PC-3 (cell line): ENCODE measurements at places on chromosomes 4 and X.

DNA sequence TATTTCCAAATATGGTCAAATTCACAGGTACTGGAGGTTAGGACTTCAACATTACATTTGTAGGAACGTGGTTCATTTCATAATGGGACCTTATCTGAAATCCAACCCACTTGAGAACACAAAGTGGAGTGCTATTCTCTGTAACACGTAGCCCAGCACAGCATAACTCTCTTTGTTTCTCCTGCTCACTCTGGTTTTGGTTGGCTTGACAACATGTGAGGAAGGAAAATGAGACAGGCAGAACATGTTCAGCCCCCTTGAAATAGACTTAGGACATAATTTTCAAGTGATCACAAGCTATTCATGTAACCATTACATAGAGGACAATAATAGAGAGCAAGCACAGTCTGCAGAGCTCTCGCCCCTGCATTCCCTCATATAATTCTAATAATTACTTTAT, 115.1 kb upstream of the SMIM10 start:
- no peaks in the 10 kb centered on the region for H3K36me3 ChIP-seq
- no peak for DNase-seq
- no peaks in the 10 kb centered on the region for H3K4me1 ChIP-seq
- H3K27ac ChIP-seq = no peak overlapping the region
- H3K27me3 ChIP-seq = no peaks in the 10 kb centered on the region

DNA sequence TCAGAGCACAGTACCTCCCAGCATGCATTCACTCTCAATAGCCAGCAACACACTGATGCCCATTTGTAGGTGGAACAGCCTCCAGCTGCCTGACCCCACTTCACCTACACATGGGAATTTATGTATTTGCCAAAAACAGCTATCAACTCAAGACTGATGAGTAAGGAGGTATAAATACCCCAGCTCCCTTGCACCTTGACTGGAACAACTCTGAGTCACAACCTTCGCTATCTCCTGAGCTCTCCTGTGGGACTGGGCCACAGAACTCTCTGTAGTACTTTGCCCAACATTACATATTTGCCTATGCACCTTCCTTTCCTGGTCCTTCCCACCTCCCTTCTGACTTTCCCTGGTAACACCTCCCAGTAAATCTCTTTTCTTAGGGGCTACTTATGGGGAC, 16.5 kb upstream of the EGFL6 start:
- H3K27ac ChIP-seq = no peak overlapping the region
- no peaks in the 10 kb centered on the region for H3K36me3 ChIP-seq
- no peak for DNase-seq
- H3K27me3 ChIP-seq = peaks cover 8% of the 10 kb centered on the region; the same call in 1 of the 2 replicates
- H3K4me3 ChIP-seq = no peak overlapping the region

GRCh38 chr4:6734165-6734786, 18.3 kb downstream of the BLOC1S4 start:
- H3K27me3 ChIP-seq = no peaks in the 10 kb centered on the region
- H3K27ac ChIP-seq = no peak overlapping the region
- DNase-seq = no peak
- no peaks in the 10 kb centered on the region for H3K36me3 ChIP-seq
- no peak overlapping the region for H3K4me3 ChIP-seq

DNA sequence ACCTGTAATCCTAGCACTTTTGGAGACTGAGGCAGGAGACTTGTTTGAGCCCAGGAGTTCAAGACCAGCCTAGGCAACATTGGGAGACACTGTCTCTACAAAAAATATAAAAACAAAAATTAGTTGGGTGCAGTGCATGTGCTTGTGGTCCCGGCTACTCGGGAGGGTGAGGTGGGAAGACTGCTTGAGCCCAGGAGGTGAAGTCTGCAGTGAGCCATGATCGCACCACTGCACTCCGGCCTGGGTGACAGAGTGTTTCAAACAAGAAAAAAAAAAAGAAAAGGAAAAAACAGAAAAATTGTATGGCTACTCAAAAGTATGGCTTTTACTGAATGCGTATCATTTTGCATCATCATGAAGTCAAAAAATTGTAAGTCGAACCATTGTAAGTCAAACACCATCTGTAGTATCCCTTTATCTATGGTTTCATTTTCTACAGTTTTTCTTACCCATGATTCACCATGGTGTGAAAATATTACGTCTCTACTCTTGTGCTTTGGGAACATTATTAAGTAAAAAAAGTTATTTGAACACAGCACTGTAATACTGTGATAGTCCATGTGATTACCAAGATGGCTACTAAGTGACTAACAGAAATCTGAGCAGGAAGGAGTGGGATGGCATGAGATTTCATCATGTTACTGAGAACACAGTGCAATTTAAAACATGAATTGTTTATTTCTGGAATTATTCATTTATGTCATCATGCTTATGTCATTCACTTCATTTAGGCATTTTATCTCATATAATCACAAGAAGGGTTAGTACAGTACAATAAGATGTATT, 26.5 kb upstream of the MANBA start:
- DNase-seq = peak; percentile 17
- H3K27me3 ChIP-seq = no peaks in the 10 kb centered on the region
- no peak overlapping the region for H3K27ac ChIP-seq
- H3K4me3 ChIP-seq = no peak overlapping the region

GRCh38 chr4:52982946-52983340, 120.8 kb downstream of the RASL11B start:
- no peak overlapping the region for H3K4me3 ChIP-seq
- DNase-seq = no peak
- H3K36me3 ChIP-seq = no peaks in the 10 kb centered on the region
- H3K27me3 ChIP-seq = no peaks in the 10 kb centered on the region
- no peak overlapping the region for H3K27ac ChIP-seq

DNA sequence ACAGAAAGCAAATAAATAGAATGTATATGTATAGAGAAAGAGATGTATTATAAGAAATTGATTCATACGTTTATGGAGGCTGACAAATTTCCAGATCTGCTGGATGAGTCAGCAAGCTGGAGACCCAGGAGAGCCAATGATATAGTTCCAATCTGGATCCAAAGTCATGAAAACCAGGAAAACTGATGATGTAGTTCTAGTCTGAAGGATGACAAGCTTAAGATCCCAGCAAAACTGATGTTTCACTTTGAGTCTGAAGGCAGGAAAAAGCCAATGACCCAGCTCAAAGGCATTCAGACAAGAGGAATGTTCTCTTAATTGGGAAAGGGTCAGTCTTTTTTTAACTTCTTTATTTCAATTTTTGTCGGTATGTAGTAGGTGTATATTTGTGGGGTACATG, 102.6 kb downstream of the LHFPL1 start:
- H3K27ac ChIP-seq = no peak overlapping the region
- no peak for DNase-seq
- H3K36me3 ChIP-seq = no peaks in the 10 kb centered on the region

DNA sequence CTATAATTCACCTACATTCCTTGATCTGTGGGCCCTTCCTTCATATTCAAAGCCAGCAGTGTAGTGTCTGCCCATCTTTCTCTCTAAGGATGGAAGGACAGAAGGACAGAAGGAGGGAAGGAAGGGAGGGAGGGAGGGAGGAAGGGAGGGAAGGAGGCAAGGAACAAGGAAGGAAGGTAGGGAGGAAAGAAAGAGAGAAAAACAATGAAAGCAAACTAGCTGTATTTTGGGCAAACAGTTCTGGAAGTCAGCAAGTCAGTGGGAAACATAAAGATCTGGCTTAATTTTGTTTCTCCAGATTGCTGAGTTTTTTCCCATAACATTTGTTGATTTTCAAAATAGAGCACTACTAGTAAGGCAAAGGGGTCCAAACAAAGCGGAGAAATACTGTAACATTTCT, 555.2 kb upstream of the EPHA5 start:
- no peaks in the 10 kb centered on the region for H3K4me1 ChIP-seq
- no peak overlapping the region for H3K4me3 ChIP-seq
- no peaks in the 10 kb centered on the region for H3K27me3 ChIP-seq

- no peak for DNase-seq
- no peak overlapping the region for H3K27ac ChIP-seq
- 0 out of 2 replicates have a peak, but pooled peaks cover 16% of the 10 kb centered on the region for H3K27me3 ChIP-seq
- no peak overlapping the region for H3K4me3 ChIP-seq
- no peaks in the 10 kb centered on the region for H3K36me3 ChIP-seq
- no peaks in the 10 kb centered on the region for H3K4me1 ChIP-seq
These were observed 131.6 kb downstream of the HMX1 start for GRCh38 chr4:8739820-8740665.

- H3K4me1 ChIP-seq = no peaks in the 10 kb centered on the region
- no peak overlapping the region for H3K4me3 ChIP-seq
- H3K36me3 ChIP-seq = no peaks in the 10 kb centered on the region
- H3K27me3 ChIP-seq = no peaks in the 10 kb centered on the region
These were observed 359.9 kb downstream of the UNC5C start for GRCh38 chr4:95188701-95189370.

DNA sequence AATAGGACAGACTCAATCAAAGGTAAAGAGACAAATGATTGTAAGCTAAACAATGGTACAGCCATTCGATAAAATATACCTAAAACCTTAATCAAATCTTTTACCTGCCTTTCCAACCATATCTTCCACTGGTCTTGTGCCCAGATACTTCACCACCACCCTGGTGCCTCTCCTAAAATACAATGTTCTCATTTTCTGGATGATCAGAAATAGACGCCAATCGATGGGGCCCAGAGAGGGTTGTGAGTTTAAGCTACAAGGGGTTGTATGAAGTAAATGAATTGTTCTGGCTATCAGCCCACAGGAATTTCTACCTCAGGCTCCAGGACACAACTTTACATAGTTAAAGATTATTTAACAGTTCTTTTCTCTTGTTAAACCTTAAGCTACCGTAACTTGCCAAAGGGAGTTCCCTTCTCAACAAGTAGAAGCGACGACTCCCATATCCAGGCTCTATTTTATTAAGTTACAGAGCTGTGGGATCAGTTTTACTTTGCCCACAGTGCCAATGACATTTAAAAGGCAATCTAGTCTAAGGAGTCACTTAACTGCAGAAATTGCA, 99.1 kb downstream of the CHRNA9 start:
- H3K4me3 ChIP-seq = no peak overlapping the region
- no peaks in the 10 kb centered on the region for H3K36me3 ChIP-seq
- no peaks in the 10 kb centered on the region for H3K27me3 ChIP-seq
- DNase-seq = no peak
- H3K4me1 ChIP-seq = no peaks in the 10 kb centered on the region

DNA sequence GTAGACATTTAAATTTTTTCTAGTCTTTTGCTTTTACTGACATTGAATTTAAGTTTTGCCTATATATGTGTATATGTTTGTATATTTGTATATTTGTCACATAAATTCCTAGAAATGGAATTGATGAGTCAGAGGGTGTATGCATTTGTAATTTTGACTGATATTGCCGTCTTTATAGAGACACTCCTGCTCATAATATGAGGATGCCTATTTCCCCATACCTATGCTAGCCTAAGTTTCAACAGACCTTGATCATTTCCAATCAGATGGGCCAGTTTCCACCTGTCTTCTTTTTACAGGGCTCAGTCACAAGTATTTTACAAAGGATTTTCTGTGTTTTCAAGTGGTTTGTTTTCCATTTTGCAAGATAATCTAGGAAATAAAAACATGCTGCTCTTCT, 10.8 kb downstream of the PDLIM5 start:
- DNase-seq = peak; percentile 52
- peaks cover 2% of the 10 kb centered on the region; the same call in 1 of the 2 replicates for H3K36me3 ChIP-seq
- H3K27ac ChIP-seq = 0 out of 2 replicates have a peak overlapping the region, but pooled peaks have one; percentile 11

GRCh38 chr4:184583738-184584502, 65.3 kb downstream of the CASP3 start:
- H3K4me3 ChIP-seq = no peak overlapping the region
- H3K4me1 ChIP-seq = no peaks in the 10 kb centered on the region
- H3K36me3 ChIP-seq = no peaks in the 10 kb centered on the region
- DNase-seq = no peak
- no peaks in the 10 kb centered on the region for H3K27me3 ChIP-seq
- no peak overlapping the region for H3K27ac ChIP-seq

- no peaks in the 10 kb centered on the region for H3K27me3 ChIP-seq
- H3K36me3 ChIP-seq = no peaks in the 10 kb centered on the region
- H3K4me3 ChIP-seq = no peak overlapping the region
- DNase-seq = no peak
These were observed 123.5 kb upstream of the LEF1 start for GRCh38 chr4:108292229-108292628.

- H3K27me3 ChIP-seq = no peaks in the 10 kb centered on the region
- H3K4me1 ChIP-seq = peaks cover 18% of the 10 kb centered on the region
- H3K27ac ChIP-seq = no peak overlapping the region
- no peak for DNase-seq
- H3K4me3 ChIP-seq = no peak overlapping the region
These were observed 59.4 kb upstream of the NAP1L5 start for GRCh38 chr4:88757067-88757466.

GRCh38 chr4:8594097-8595038, 1.8 kb downstream of the CPZ start:
- H3K27ac ChIP-seq = no peak overlapping the region
- peak; percentile 81 for DNase-seq
- peak overlapping the region; percentile 76 for H3K4me3 ChIP-seq

DNA sequence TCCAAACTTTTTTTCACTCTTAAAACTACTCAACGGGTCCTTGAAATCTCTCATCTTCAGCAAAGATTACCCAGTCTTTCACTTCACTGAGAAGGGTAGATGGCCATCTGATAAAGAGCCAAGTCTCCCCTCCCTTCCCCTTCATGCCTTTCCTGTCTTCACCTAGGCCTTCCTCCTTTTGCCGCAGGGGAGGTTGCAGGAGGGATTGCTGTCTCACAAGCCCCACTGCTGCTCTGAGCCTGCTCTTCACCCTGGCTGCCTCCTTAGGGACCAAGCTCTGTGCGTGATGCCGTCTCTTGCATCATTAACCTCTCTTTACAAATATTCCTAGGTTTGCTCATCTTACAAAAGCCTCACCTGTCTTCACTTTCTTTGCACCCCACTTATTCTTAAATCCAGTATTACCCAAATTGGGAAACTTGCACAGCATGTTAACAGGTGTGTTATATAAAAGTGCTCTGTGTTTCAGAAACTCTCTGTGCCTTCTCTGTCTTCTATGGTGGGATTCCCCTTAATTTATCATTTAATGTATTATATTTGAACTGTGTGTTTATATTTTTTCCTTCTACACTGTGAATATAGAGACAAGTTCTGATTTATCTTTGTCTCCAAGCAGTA, 3.8 kb downstream of the ZFX start:
- no peaks in the 10 kb centered on the region for H3K27me3 ChIP-seq
- peaks cover 31% of the 10 kb centered on the region for H3K4me1 ChIP-seq
- DNase-seq = no peak

- peak overlapping the region; percentile 75 for H3K4me3 ChIP-seq
- no peaks in the 10 kb centered on the region; the same call in 1 of the 2 replicates for H3K36me3 ChIP-seq
- no peak overlapping the region for H3K27ac ChIP-seq
- H3K4me1 ChIP-seq = peaks cover 11% of the 10 kb centered on the region; the same call in 1 of the 2 replicates
- no peaks in the 10 kb centered on the region for H3K27me3 ChIP-seq
- peak; percentile 14 for DNase-seq
These were observed 4.2 kb downstream of the CPEB2 start for GRCh38 chr4:15006416-15007024.

GRCh38 chr4:78057600-78058550, 752 bp downstream of the FRAS1 start:
- peak overlapping the region; percentile 89 for H3K4me3 ChIP-seq
- peak; percentile 25 for DNase-seq
- H3K4me1 ChIP-seq = peaks cover 4% of the 10 kb centered on the region; the same call in 1 of the 2 replicates
- peaks cover 1% of the 10 kb centered on the region; the same call in 1 of the 2 replicates for H3K27me3 ChIP-seq
- no peaks in the 10 kb centered on the region for H3K36me3 ChIP-seq
- no peak overlapping the region for H3K27ac ChIP-seq
